ENCODE measurements at places on chromosomes 12 and 14. TPM values are rescaled to one million over a fixed set of nuclear protein-coding genes. Genes with fewer than 3 reads are reported as not detected.
A peak's percentile ranks its signal among the peaks of the same experiment; 100 is the strongest.

DNA sequence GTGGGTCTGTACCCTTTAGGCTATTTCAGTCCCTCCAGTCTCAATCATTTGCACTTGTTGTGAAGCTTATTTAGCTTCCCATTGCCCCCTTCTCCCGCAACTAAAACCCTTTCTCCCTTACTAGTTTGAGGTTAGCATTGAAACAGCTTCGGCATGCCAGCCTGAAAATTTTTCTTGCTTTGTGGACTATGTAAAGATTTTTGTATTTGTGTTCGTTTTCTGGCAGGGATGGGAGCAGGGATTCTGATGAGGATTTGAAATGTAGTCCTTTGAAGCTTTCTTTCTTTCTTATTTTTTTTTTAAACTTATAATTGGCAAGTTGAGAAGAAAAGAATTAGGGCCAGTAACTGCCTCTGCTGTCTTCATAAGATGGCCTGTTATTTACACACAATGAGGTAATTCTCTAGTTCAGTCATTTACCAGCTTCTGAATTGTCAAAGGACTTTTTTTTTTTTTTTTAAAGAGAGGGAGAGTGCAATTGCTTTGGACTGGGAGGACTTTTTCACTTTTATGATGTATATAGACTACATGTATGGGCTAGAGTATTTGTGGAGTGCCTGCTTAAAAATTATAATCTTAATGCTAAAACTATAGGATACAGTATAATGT is 29.0 kb downstream of the PALS1 start:
- DNase-seq: no peak

DNA sequence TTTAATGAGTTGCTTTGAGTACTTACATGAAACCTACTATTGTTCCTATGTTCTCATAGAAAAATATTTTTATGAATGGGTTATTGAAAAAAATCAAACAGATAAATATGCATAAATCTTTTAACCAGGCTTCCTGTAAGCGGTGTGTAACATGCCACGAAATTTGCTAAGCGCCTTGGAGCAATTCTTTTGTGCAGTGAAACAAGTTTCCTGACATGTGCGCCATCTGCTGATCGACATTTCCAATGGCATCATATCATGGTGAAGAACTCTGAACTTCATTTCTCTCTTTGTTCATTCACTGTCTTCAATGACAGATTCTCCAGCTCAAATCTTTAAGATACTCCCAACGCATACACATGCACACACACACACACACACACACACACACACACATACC is 145.6 kb upstream of the NAV3 start:
- DNase-seq: peak; percentile 47

GRCh38 chr14:54643696-54644176 is 76.8 kb downstream of the SAMD4A start:
- DNase-seq: no peak

DNA sequence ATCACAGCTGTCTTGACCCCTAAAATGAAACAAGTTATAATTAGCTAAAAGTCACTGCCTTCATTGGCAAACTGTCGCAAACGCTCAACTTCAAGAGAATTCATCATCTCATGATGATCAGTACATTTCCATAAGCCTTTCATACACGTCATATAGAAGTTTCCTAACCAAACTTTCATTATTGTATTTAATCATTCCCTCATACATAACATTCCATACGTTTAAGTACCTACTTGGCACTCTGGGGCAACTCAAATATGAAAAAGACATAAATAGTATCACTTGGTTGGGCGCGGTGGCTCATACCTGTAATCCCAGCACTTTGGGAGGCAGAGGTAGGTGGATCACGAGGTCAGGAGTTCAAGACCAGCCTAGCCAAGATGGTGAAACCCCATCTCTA is 12.4 kb upstream of the PPP2R5E start:
- no peak for DNase-seq

DNA sequence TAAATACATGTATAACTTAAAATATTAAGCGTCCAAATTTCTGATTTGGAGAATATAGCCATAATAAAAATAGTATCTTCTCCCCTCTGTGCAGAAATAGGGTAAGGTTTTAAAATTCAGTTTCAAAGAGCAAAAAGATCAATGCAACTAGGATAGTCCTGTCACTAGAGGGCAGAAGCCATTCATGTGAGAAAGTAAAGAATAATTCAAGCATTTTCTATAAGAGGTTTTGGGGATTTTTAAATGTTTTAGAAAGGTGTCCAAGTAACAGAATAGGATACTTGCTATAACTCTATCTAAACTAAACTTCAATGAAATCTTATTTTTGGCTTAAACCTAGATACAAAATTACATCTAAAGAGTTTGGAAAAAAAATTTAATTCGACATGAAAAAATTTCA is 50.3 kb downstream of the ADAMTS20 start:
- DNase-seq: no peak

DNA sequence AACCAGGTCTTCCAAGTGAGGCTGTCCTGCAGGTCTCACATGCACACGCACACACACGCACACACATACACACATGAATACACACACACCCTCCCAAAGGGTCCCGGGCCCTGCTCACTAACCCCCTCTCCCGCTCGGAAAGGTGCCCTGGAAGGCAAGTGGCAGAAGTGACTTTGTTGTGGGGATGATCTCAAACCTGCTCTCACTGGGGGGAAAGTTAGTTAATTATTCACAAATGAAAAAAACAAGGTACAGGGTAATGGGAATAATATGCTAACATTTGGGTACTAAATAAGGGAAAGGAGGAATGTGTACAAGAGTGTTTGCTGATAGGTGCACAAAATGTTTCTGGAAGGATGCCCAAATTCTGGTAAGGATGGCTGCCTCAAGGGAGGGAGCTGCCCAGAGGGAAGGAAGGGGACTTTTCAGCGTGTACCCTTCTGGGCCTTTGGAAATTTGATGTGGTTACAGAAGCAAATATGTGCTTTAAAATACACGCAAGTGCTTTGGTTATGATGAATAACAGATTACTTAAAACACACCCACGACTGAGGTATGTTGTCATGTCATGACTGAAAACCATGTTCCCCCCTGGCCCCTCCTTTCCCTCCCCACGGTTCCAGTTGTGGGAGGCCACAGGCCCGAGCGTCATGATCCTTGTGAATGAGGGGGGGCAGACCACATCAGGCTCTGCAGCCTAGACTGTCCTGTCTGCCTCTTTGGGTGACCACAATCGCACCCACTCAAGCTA is 43.3 kb upstream of the PLEKHG6 start:
- DNase-seq: no peak

DNA sequence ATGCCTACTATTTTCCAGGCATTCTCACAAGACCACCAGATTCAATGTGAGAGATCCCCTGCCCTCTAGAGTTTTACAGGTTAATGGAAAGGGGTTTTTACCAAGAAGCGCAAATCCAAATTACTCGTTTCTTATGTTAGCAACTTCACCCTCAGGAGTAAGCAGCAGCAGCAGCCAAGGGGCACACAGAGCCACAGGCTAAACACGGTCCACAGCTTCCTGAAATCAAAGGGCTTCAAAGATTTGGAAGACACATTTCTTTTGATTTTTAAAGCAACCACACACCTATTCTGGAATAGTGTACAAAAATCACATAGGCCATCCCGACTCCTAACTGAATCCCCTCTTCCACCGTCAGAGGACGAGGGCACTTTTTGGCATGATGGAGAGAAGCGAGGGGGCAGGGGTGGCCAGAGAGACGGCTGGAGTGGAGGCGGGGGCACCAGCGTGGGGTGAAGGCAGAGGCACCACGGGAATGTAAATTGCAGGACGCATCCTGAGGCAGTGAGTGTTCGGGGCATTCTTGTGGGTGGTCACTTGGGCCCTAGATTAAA is 107.0 kb downstream of the ARF6 start:
- no peak for DNase-seq

- no peak for DNase-seq
These were observed 24.0 kb upstream of the RIN3 start for GRCh38 chr14:92489394-92490238.

- no peak for DNase-seq
These were observed 73.7 kb downstream of the GALNT4 start for GRCh38 chr12:89450907-89451306.

- DNase-seq: no peak
These were observed 38.0 kb upstream of the PPFIA2 start for GRCh38 chr12:81797100-81797499.

DNA sequence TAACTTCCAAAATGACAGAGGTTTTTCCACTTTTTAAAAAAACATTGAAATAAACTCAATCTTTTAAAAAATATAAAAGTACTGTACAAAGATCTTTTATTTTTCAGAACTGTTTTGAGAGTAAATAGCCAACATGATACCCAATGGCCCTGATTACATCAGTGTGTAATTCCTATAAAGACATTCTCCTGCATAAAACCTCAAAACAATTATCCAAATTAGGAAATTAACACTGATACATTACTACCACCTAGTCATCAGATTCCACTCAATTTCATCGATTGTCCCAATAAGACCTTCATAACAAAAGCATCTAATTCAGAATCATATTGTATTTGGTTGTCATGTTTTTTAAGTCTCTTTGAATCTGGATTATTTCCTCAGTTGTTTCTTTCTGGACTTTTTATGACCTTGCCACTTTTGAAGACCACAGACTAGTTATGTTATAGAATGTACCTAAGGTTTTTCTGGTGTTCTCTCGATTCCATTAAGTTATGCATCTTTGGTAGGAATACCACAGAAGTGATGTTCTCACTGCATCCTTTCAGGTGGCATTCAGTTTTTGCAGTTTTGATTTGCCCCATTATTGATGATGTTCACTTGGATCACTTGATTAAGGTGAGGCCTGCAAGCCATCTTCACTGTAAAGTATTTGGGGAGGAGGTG is 4.0 kb upstream of the YEATS4 start:
- no peak for DNase-seq

- DNase-seq: no peak
These were observed 43.6 kb upstream of the LHX5 start for GRCh38 chr12:113515082-113515856.

DNA sequence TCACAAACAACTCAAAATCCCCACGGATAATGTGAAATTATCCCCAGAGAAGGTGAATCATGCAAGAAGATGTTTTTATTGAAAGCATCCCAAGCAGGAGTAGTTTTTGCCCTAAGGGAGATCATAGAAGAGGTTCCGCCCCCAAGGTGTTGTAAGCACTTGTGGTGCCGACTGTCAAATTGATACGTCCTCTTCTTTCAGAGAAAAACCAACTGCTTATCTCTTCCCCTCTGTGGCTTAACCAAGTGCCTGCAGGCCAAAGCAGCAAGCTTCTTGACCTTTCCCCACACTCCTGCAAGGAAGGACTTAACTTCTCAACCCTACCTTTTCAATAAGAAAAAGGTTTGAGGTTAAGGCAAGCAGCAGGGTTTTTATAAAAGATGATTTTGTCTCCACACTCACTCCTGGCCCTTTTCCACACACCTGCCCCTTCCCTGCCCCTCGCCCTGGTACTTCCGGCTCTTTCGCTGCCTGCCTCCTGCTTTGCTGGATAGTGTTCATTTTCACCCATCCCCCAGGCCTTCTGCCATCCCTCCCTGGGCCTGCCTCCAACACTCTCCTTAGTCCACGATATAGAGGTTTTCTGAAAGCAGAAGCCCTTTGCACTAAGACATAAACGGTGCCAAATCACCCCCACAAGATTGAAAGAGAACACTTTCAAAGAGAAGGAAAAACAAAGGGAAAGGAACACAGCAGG is 114.5 kb downstream of the EGLN3 start:
- no peak for DNase-seq

- DNase-seq: no peak
These were observed 229.7 kb downstream of the TTC6 start for GRCh38 chr14:37824939-37825712.

- no peak for DNase-seq
These were observed 91.5 kb upstream of the VASH1 start for GRCh38 chr14:76669770-76670169.

GRCh38 chr12:123446333-123446713 is 9.8 kb upstream of the RILPL2 start:
- no peak for DNase-seq

- DNase-seq: no peak
These were observed 16.6 kb upstream of the CLEC2A start for GRCh38 chr12:9948606-9949296.

KLHL33 gene
- 0.50 TPM for polyA plus RNA-seq

ITGA5 gene
- polyA plus RNA-seq: 38.1 TPM

P2RX2 gene
- 0.86 TPM for polyA plus RNA-seq

ERP27 gene
- polyA plus RNA-seq: 21.8 TPM

TMEM30B gene
- 13.7 TPM for polyA plus RNA-seq

GATC gene
- polyA plus RNA-seq: 33.9 TPM

ATN1 gene
- 90.0 TPM for polyA plus RNA-seq

MAP1LC3B2 gene
- 4.7 TPM for polyA plus RNA-seq

ISCU gene
- polyA plus RNA-seq: 127 TPM

SELPLG gene
- 1.6 TPM for polyA plus RNA-seq

MYF5 gene
- 0.14 TPM for polyA plus RNA-seq

Data from right renal cortex interstitium (tissue), 3 donors.